Right renal pelvis (tissue), 4 donors: ENCODE measurements at places on chromosomes 12 and 14. TPM values are rescaled to one million over a fixed set of nuclear protein-coding genes. Genes with fewer than 3 reads are reported as not detected.

B3GNT4 gene
- 3.6 TPM for polyA plus RNA-seq

CDKL1 gene
- polyA plus RNA-seq, result 7.4 TPM

EML1 gene
- 39.4 TPM for polyA plus RNA-seq

HCAR3 gene
- 0.49 TPM for polyA plus RNA-seq

POLR3B gene
- 15.0 TPM for polyA plus RNA-seq

DNA sequence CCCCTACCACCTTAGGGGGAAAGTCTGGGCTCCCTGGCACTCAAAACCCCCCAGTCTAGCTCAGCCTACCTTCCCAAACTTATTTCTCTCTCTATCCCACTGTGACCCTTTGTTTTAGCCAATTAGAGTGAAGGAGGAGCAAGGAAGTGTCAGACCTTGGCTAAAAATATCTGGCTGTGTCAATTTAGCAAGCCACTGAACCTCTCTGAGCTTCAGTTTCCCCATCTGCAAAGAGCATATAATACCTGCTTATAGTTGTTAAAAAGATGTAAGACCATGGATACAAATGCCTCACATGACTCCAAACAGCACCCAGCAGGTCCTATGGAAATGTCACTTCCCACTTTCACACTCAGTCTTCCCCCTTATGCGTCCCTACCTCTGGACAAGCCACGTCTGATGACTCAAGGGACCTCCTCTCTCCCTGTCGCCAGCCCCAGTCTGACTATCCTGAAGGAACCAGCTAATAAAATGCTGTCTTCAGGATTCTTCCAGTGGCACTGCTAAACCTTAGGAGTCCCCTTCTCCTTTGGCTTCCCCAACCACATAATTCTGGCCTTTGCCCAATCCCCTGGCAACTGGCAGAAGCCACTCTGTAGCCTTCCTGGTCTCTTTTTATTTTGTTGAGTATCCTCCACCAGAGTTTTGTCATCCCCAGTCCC, 19.3 kb downstream of the FOXN3 start:
- DNase-seq, result no peak

DNA sequence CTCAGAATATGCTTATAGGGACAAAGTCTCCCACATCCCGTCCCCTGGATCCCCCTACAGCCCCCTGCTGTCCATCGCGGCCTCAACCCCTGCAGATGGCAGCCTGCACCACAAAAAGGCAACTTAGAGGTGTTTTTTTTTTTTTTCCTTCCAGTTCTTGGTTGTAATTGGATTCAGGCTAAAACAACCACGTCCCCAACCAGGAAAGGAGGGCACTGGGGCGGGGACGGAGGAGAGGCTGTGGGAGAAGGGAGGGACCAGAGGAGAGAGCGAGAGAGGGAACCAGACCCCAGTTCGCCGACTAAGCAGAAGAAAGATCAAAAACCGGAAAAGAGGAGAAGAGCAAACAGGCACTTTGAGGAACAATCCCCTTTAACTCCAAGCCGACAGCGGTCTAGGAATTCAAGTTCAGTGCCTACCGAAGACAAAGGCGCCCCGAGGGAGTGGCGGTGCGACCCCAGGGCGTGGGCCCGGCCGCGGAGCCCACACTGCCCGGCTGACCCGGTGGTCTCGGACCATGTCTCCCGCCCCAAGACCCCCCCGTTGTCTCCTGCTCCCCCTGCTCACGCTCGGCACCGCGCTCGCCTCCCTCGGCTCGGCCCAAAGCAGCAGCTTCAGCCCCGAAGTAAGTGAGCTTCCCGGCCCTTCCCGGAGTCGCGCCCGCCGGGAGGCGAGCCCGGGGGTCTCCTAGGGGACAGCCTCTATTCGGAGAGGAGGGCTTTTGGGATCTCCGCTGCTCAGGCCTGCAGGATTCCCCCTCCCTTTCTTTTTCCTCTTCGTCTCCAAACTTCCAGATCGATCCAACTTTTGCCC, at the start of gene MMP14:
TSS of gene MMP14 (plus strand) at position 285 of the 813 bp plus-strand sequence. CDS start at position 518, 233 bp downstream.
- DNase-seq, result peak; percentile 83

- no peak for DNase-seq
Observed at GRCh38 chr12:123346946-123347345, 17.7 kb downstream of the SBNO1 start.

DNA sequence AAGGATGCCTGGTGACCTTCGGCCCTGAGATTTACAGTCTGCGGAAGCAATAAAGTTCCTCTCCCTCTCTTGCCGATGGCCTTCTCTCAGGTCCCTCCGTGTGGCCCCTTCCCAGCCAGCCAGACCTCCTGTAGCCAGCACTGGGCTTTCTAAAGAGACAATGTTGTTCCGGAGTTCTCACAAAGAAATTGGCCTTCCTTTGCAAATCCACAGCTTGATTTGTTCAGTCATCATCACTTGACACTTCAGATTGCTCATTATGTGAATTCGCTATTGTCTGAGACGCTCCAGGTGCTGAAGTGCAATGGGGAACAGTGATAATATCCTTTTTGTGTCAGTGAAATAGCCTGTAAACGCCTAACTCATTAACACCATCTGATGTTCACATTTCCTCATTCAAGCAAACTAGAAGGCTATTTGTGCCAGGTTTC, 43.7 kb upstream of the GPHB5 start:
- DNase-seq, result no peak
